ENCODE measurements at places on chromosomes 6 and 20. TPM values are rescaled to one million over a fixed set of nuclear protein-coding genes. Genes with fewer than 3 reads are reported as not detected.

- H3K27ac ChIP-seq = no peak overlapping the region
- no peak overlapping the region for H3K4me3 ChIP-seq
- no peaks in the 10 kb centered on the region for H3K36me3 ChIP-seq
Observed at GRCh38 chr6:938916-939315, 246.0 kb upstream of the EXOC2 start.

DNA sequence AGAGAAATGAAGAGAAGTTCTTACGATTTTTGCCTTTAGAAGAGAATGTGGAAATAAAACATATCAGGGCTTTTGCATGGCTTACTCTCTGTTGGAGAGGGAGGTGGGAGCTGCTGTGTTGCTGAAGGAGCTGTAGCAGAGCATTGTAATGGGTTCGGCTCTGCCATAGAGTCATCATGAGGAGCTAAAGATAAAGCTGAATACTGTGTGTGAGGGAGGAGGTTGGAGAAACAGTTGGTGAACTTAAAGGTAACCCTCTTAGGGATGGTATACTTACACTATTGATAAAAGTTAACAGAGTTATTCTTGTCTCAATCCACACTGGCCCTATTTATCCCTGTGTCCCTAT lies 34.8 kb downstream of the CTNNBL1 start:
- H3K4me3 ChIP-seq = no peak overlapping the region
- H3K27ac ChIP-seq = no peak overlapping the region
- H3K36me3 ChIP-seq = no peaks in the 10 kb centered on the region

DNA sequence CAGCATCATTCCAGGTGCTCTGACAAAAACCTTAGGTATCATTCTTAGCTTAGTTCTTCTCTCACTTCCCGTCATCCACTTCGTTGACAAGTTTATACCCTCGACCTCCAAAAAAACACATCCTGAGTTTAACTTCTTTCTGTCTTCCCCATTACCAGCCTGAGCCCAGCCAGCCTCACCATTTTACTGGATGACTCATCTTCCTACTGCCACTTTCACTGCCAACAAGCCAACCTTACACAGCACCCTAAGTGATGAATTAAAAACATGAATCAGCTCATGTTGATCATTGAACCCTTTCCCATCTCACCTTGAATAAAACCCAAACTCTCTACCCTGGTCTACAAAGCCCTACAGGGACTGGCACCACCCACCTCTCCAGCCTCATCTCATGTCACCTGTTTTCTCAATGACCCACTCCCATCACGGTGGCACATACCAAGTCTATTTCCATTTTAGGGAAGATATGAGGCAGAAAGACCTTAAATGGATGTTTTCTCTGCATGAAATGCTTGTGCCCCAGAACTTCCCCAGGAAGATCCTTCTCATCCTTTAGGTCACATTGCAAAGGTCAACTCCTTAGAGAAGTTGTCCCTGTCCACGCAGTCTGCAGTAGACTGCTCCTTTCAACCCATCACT lies 9.9 kb upstream of the UST start:
- DNase-seq = no peak
- H3K27ac ChIP-seq = no peak overlapping the region
- H3K36me3 ChIP-seq = no peaks in the 10 kb centered on the region
- no peaks in the 10 kb centered on the region for H3K27me3 ChIP-seq
- no peaks in the 10 kb centered on the region for H3K4me1 ChIP-seq
- H3K4me3 ChIP-seq = no peak overlapping the region

DNA sequence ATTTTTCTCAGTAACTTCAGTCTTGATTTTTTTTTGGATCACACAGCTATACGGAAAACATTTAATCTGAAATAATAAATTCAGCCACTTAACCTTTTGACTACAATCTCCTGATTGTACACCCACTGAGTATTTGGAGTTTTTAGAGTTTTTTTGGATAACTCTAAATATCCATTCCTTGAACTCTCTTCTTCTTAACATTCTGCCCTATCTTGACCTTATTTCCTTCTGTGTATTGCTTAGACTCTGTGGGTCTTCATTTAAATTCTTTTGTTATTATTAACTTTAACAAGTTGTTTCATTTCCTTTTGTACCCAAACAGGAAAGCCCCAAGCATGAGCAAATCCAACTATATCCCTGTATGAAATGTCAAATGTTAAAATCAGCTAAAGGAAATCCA lies 170.2 kb upstream of the PTCHD4 start:
- no peaks in the 10 kb centered on the region for H3K36me3 ChIP-seq
- H3K4me1 ChIP-seq = no peaks in the 10 kb centered on the region
- no peaks in the 10 kb centered on the region for H3K27me3 ChIP-seq

DNA sequence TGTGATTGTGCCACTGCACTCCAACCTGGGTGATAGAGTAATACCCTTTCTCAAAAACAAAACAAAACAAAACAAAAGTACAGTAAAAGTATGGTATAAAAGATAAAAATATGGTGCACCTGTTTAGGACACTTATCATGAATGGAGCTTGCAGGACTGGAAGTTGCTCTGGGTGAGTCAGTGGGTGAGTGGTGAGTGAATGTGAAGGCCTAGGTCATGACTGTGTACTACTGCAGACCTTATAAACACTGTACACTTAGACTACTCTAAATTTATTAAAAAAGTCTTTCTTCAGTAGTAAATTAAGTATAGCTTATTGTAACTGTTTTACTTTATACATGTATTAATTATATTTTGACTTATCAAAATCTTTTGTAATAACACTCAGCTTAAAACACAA lies 46.0 kb downstream of the ZFP64 start:
- no peak overlapping the region for H3K27ac ChIP-seq
- no peaks in the 10 kb centered on the region for H3K36me3 ChIP-seq
- DNase-seq = no peak

- H3K27me3 ChIP-seq = peaks cover 76% of the 10 kb centered on the region
- DNase-seq = no peak
- no peaks in the 10 kb centered on the region for H3K36me3 ChIP-seq
- no peak overlapping the region for H3K4me3 ChIP-seq
- no peak overlapping the region for H3K27ac ChIP-seq
Observed at GRCh38 chr20:54168961-54169862, 4.6 kb downstream of the CYP24A1 start.

GRCh38 chr20:33337531-33338165 lies 54.6 kb downstream of the BPIFB1 start:
- DNase-seq = no peak
- no peak overlapping the region for H3K27ac ChIP-seq
- H3K27me3 ChIP-seq = no peaks in the 10 kb centered on the region
- no peaks in the 10 kb centered on the region for H3K36me3 ChIP-seq
- no peaks in the 10 kb centered on the region for H3K4me1 ChIP-seq

- no peak overlapping the region for H3K27ac ChIP-seq
- H3K4me3 ChIP-seq = no peak overlapping the region
- no peak for DNase-seq
- H3K36me3 ChIP-seq = no peaks in the 10 kb centered on the region
Observed at GRCh38 chr6:75128878-75129570, 76.8 kb downstream of the COL12A1 start.

DNA sequence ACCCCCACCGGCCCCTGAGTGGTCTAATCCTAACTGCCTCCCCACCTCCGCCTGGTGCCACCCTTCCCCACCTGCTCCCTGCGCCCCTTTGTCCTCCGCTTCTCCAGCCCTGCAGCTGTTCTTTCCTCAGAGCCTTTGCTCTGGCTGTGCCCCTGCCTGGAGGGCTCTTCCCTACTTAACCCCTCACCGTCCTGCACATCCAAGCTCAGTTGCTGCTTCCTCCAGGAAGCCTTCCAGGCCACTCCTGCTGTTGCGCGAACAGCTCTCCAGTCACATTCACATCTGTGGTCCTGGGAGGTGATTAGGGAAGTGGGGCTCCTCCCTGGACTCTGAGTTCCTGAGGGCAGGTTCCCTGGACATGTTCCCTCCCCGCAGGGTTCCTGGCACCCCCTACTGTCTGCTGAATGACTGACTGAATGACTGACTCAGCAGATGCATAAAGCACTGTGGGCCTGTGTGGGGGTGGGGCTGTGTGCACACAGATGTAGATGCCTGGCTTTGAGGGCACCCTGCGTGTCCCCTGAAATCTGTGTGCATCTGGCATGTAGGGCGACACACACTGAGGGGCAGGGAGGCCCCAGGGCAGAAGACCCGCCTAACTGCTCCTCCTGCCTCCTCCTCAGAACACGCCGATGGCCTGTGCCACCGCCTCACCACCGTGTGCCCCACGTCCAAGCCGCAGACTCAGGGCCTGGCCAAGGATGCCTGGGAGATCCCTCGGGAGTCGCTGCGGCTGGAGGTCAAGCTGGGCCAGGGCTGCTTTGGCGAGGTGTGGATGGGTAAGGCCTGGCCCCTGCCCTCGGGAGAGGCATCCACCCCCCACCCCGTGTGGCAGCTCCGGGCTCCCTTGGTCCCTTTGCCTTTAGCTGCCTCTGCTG lies 51.4 kb downstream of the SRC start:
- H3K27me3 ChIP-seq = no peaks in the 10 kb centered on the region
- H3K4me3 ChIP-seq = no peak overlapping the region
- no peak overlapping the region for H3K27ac ChIP-seq
- no peak for DNase-seq

Gene REM1
- 1.8 TPM for total RNA-seq

- H3K27me3 ChIP-seq = no peaks in the 10 kb centered on the region
- H3K27ac ChIP-seq = no peak overlapping the region
- no peak for DNase-seq
- H3K4me3 ChIP-seq = no peak overlapping the region
- H3K4me1 ChIP-seq = peaks cover 5% of the 10 kb centered on the region
- no peaks in the 10 kb centered on the region for H3K36me3 ChIP-seq
Observed at GRCh38 chr6:137903933-137904821, 37.1 kb downstream of the TNFAIP3 start.

GRCh38 chr6:38974389-38975151 lies 74.0 kb upstream of the GLP1R start:
- H3K4me1 ChIP-seq = no peaks in the 10 kb centered on the region
- peaks cover 40% of the 10 kb centered on the region for H3K27me3 ChIP-seq
- DNase-seq = no peak
- no peak overlapping the region for H3K4me3 ChIP-seq

Gene KIAA0408
- total RNA-seq = 7.0 TPM

DNA sequence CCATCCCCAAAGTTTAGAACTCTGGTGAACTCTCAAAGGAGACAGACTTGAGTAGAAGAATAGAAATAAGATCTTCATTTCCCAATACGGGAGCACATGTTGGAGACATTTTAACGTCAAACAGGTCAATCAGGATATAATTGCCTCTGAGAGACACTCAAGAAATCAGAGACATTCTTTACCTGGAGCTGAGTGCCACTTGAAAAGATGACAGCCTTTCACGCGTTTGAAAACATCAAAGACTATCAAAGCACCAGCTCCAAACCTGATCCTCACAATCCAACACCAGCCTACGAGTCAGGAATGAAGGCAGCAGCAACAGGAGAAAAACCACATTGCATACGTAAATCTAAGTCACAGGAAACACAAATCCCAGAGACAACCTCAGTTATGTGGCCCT lies 571.5 kb upstream of the CDH4 start:
- no peak for DNase-seq
- no peak overlapping the region for H3K4me3 ChIP-seq
- no peak overlapping the region for H3K27ac ChIP-seq
- no peaks in the 10 kb centered on the region for H3K36me3 ChIP-seq
- no peaks in the 10 kb centered on the region for H3K27me3 ChIP-seq

- no peaks in the 10 kb centered on the region for H3K4me1 ChIP-seq
- H3K4me3 ChIP-seq = no peak overlapping the region
- H3K27me3 ChIP-seq = no peaks in the 10 kb centered on the region
- H3K27ac ChIP-seq = no peak overlapping the region
- no peaks in the 10 kb centered on the region for H3K36me3 ChIP-seq
- DNase-seq = no peak
Observed at GRCh38 chr6:84447651-84448050, 220.2 kb upstream of the CEP162 start.

DNA sequence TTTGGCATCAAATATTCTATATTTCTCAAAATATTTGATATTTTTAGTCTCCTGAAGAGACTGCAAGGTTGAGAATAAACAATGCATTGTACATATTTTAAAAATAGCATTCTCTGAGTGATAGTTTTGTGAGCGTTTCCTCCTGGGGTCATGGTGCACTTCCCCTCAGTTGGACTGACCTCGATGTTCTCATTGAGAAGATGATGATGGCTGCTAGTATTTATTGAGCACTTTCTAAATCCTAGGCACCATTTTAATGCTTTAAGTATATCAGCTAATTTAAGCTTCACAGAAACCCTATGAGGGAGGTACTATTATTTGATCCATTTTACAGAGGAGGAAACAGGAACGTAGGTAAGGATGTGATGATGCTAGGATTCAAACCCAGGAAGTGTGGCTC lies 18.2 kb downstream of the DSE start:
- H3K27ac ChIP-seq = no peak overlapping the region
- H3K4me3 ChIP-seq = no peak overlapping the region
- DNase-seq = no peak
- H3K36me3 ChIP-seq = no peaks in the 10 kb centered on the region
- no peaks in the 10 kb centered on the region for H3K27me3 ChIP-seq

DNA sequence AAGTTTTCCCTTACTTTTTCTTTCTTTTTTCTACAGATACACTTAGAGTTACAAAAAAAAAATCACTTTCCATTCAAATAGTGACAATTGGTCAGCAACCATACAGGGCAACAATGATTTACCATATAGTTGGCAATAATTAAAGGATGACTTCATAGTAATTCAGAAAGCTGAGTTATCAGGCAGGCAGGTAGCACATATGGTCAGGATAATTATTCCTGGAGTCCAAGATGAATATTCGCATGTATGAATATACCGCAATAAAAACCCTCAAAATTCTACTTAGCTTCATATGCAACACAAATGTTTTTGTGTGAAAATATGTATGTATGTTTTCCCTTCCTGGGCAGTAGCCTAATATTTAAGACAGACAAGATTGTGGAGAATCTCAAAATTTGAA lies 34.5 kb downstream of the COL19A1 start:
- no peak overlapping the region for H3K4me3 ChIP-seq
- DNase-seq = no peak
- no peaks in the 10 kb centered on the region for H3K36me3 ChIP-seq
- no peaks in the 10 kb centered on the region for H3K4me1 ChIP-seq
- no peaks in the 10 kb centered on the region for H3K27me3 ChIP-seq

Gene SLC52A3
- 35.9 TPM for total RNA-seq

- no peaks in the 10 kb centered on the region for H3K4me1 ChIP-seq
- peak overlapping the region; percentile 53 for H3K27ac ChIP-seq
- H3K27me3 ChIP-seq = no peaks in the 10 kb centered on the region
- no peaks in the 10 kb centered on the region for H3K36me3 ChIP-seq
- no peak for DNase-seq
Observed at GRCh38 chr20:54122681-54123586, 50.9 kb downstream of the CYP24A1 start.

DNA sequence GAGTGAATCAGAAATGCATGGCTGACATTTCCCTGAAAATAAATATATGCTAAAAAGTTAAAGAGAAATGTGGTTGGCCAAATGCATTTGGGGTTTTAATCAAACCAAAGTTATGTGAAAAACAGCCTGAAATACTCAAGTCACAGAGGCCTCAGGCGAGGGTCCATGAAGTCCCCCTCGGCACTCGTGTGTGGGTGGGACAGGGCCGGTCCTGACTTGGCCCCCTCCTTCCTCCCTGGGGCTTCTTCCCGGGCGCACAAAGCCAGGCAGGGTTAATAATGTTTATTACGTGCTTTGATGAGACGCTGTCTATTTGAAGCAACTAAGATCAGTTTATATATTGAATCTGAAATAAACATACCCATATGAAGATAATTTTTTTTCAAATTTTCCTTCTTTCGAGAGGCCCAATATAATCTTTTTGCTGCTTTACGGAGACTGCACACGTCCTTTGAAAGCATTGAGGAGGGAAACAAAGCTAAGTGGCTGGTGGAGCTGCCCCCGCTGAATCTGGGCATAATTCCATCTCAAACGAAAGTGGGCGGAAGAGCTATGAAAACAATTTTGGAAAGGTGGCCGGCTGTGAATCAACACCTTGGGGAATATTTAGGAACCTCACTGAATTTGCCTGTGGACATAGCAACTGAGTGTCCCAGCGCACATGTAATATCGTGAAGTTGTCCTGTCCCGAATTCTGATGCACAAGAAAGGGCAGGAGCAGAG lies 55.8 kb upstream of the SMOC2 start:
- no peaks in the 10 kb centered on the region for H3K4me1 ChIP-seq
- no peak overlapping the region for H3K27ac ChIP-seq
- no peaks in the 10 kb centered on the region for H3K36me3 ChIP-seq
- DNase-seq = no peak

Gene CLIC5
- 5.0 TPM for total RNA-seq
